ENCODE measurements at places on chromosomes 4 and X.

- DNase-seq, result no peak
Observed at GRCh38 chr4:26300314-26301307, 20.2 kb upstream of the RBPJ start.

DNA sequence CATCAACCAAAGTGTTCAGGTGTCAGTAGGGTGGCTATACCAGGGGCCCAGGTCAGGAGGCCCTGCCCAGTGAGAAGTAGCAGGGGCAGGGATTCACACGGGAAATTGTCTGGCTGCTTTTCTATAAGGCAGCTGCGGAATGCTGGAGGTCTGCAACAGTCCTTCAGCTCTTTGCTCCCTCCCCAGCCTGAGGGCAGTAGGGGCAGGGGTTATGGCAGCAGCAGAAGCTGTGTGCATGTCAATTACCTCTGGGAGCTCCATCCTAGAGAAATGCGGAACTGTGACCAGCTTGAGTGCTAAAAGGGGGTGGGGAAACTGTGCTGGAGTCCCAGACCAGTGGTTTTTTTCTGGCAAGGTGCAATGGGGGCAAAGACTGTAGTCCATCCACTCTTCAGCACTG is 810.4 kb downstream of the PCDH7 start:
- no peak for DNase-seq

GRCh38 chrX:109184506-109185139 is 297.3 kb downstream of the GUCY2F start:
- no peak for DNase-seq

GRCh38 chrX:48695534-48695896 is 1.0 kb upstream of the SUV39H1 start:
- DNase-seq, result peak; percentile 2

DNA sequence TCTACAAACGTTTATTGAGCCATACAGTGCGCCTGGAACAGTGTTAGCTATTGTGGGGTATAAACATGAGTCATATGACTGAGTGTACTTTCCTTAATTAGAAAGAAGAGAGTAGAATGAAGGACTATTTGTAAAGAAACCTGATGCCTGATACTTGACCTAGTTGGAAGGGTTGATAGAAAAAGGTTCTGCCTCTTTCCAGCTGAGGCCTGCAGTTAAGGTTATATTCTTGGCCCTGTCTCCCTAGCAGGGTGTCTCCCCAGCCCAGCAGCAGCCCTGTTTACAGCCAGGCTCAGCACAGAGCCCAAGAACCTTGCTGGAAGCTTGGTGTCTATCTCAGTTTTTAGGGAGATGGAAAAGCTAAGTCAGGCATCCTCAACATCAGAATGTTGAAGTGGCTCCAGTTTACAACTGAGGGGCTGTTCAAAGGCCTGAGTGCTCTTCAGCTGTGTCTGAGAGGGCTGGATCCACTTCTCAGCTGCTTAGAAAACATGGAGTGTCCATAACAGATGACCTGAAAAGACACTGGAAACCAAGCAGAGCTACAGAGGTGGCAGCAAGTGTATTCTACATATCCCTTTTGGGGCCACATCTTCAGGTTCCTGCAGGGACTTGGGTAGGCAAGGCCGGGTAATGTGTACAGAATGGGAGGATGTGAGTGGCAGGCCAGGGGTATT is 21.6 kb downstream of the NYX start:
- DNase-seq, result no peak

GRCh38 chr4:47631161-47631560 is 146.1 kb downstream of the ATP10D start:
- DNase-seq, result no peak

- no peak for DNase-seq
Observed at GRCh38 chrX:100424012-100424411, 13.9 kb upstream of the PCDH19 start.

DNA sequence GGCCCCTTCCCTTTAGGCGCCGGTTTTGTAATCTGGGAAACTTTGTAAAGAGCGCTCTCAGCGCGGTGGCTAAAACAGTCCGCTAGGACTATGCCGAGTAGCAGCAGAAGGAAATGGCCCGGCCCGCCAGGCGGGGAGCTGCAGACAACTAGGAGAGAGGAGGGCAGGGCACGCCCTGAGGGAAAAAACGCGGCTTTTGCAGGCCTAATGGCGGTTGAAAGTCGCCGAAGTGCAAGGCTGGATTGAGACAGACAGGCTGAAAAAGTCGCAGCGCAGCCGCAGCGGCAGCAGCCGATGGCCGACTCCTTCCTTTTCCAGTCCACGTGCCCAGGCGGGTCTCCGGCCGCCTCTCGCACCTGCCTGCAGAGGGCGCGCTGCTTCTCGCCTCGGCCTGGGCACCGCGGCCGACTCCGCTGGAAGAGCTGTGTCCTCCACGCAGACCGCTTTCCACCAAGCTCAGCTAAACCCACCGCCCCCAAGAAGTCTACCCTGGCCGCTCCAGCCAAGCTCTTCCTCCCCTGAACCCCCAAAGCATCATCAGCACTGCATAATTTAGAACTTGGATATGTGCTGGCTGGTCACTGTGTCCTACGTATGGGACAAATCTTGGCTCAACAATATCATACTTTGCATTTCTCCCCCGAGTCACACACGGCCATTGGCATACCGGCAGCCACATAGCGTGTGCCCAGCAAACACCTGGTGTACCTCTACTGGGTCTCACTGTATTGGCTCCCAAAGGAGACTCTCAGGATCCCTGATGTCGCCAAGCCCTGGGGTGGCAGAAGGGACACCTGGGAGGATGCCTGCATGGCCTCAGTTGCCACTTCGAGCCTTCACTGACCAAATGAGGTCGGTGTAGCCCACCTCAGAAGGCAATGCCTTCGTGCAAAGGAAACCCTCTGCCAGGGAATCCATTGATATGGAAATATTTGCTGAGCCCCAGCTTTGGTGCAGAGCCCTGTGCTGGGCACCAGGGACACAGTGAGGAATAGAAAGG is 14.5 kb downstream of the SLC25A5 start:
- peak; percentile 45 for DNase-seq

- peak; percentile 8 for DNase-seq
Observed at GRCh38 chr4:138113819-138114400, 128.2 kb downstream of the SLC7A11 start.

- DNase-seq, result no peak
Observed at GRCh38 chr4:110196871-110197528, 1.4 kb downstream of the ELOVL6 start.
